Umbilical cord (tissue), 2 donors: ENCODE measurements at places on chromosomes 5 and 9. TPM values are rescaled to one million over a fixed set of nuclear protein-coding genes. Genes with fewer than 3 reads are reported as not detected.

DNA sequence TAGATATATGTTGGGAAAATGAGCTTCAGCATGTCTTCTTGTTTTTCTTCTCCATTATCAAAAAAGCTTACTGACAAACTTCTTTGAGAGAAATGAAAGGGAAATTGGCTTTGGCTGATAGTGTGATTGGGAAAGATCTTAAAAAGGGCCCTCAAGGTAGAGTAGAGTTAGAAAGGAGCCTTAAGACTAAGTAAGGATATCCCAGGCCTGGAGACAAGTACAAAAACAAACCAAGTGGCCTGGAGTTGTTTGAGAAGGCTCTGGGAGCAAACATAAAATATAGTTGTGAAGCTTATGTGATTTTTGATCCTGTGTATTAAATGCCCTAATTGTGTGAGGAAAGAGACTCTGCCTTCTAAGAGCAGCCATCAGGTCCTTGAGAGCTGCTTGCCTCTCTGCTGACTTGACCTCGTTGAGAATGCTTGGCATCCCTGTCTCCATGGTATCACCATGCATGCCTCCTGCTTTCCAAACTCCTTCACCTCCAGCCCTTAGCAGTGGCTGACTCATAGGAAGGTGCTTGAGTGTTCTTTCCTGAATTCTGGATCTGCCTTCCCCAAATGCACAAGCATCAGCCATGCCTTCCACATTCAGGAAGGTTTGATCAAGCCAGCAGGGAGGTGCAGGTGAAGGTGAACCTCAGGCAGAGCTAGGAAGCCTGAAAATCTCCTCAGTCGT is 78.9 kb downstream of the SMARCA2 start:
- DNase-seq: no peak

Gene PALM2AKAP2
- 17.8 TPM for total RNA-seq

DNA sequence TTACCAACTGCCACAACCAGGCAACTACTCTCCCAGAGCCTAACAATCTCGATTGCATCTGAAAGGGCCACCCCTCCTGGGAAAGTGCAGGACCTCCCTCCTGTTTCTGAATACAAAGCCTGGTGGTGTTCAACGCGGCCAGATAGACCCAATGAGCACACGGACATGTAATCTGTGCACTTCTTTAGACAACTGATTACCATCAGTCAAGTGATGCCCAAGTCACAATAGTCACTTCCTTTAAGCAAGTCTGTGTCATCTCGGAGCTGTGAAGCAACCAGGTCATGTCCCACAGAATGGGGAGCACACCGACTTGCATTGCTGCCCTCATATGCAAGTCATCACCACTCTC is 739 bp downstream of the C9orf72 start:
- peak; percentile 67 for DNase-seq

DNA sequence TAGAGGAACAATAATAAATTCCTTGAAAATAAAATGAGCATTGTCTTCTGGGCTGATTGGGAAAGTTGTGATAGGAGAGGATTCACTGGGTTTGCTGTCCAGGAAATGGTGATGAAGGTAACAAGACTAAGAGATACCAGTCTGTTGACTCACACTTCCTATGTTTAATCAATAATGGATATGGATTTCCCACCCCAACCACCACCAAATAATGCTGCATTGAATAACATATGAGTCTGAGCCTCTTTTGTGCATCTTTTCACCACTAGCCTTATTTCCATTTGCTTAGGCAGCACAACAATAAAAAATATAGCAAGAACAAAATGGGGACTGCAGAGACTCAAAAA is 120.2 kb upstream of the NFIB start:
- no peak for DNase-seq

DNA sequence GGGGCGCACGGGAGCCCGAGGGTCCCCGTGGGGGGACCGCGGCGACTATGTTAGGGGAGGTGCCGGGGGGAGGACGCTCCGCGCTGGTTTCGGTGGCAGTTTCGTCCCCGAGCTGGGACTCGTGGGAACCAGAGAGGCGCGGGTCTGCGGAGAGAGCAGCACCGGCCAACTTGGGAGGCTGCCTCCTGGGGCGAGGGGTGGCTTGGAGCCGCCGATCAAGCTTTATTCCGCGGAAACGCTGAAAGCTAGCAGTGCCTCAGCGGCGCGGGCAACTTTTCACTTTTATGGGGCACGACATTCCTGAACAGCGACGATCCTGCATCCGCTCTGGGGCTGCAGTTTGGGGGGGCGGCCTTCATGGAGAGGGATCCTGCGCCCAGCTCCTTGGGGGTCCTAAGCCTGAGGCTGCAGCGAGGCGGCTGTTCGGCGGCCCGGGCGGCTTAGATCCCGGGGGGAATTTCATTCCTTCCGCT is 369 bp downstream of the OCLN start:
- DNase-seq: no peak

- DNase-seq: peak; percentile 69
Observed at GRCh38 chr9:110283751-110284150, 27.4 kb upstream of the TXN start.

- DNase-seq: no peak
Observed at GRCh38 chr5:19605846-19606407, 382.1 kb downstream of the CDH18 start.

DNA sequence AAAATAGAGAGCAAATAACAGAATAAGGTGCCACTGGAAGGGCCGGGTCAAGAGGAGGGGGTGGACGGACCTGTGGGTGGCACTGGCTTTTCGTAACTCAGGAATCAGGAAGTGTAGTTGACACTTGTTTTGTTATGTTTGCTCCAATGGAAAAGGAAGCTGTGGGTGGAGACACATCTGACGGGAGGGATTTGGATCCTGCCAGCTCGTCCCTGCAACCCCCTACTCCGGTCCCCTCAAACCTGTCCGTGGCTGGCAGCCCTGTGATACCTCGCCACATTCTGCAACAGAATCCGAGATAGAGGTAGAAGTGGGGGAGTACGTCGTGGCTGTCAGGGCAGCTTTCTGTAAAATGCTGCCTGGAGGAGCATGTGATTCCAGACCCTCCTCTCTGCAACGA is 104.2 kb upstream of the IER5L start:
- DNase-seq: no peak

Gene NUP214
- total RNA-seq: 27.7 TPM

GRCh38 chr5:4879693-4880303 is 260.3 kb upstream of the ADAMTS16 start:
- DNase-seq: peak; percentile 74

GRCh38 chr9:69671879-69672595 is at the start of gene APBA1:
Gene APBA1, minus strand, starts transcription at chr9:69672371.
- peak; percentile 87 for DNase-seq

- DNase-seq: peak; percentile 36
Observed at GRCh38 chr5:126446498-126447224, 23.5 kb downstream of the GRAMD2B start.

Gene ISL1
- total RNA-seq: 13.2 TPM
